ENCODE measurements at places on chromosomes 5 and 9.
A peak's percentile ranks its signal among the peaks of the same experiment; 100 is the strongest.

- no peak for DNase-seq
Measured at GRCh38 chr9:136750526-136750925, 2.2 kb upstream of the LCN6 start.

- DNase-seq, result no peak
Measured at GRCh38 chr5:109426075-109426474, 16.3 kb upstream of the PJA2 start.

DNA sequence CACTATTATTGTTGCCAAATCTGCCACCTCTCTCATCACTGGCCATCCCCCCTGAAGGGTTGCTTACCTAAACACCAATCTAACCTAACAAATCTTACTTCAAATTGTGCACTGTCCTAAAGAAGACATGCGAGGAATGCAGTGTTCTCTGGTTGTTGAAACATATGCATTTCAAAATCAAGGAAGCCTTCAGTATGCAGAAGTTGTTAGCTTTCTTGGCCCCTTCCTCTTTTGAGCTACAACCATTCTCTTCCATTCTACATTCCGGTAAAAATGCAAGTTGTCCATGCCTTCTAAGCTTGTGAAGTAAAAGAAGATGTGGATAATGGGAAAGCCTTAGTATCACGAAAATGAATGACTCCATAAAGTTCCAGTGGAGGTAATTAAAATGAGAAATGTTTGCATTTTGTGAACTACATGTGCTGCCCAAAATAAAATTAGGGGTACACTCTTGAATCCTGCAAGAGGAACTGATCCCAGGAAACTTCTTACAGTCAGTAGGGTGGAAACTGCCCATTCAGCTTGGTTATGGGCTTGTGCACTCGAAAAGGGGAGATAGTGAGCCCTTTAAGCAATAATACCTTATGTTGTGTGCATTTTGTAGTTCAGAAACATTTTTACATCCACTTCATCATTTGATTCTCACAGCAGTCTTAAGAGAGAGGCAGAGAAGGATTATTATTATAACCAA lies 77.6 kb upstream of the ADRB2 start:
- DNase-seq, result no peak

DNA sequence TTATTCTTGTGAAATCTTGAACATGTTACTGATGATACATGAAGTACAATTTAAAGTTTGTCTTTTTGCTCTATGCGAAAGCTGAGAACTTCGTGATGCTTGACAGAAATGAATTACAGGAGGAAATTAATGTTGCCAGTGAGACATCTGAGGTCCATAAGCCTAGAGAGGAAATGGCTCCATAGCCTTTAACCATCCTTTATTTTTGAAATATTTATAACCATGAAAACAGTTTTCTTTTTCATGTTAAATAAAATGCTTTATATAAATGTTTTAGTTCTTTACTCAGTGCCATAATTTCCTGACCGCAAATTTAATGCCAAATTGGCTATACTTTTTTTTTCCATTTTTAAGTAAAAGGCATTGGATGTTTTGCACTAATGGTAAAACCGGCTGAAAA lies 29.1 kb downstream of the F2RL2 start:
- DNase-seq, result no peak

GRCh38 chr9:98551511-98552286 lies 157.0 kb downstream of the GABBR2 start:
- DNase-seq, result peak; percentile 44

DNA sequence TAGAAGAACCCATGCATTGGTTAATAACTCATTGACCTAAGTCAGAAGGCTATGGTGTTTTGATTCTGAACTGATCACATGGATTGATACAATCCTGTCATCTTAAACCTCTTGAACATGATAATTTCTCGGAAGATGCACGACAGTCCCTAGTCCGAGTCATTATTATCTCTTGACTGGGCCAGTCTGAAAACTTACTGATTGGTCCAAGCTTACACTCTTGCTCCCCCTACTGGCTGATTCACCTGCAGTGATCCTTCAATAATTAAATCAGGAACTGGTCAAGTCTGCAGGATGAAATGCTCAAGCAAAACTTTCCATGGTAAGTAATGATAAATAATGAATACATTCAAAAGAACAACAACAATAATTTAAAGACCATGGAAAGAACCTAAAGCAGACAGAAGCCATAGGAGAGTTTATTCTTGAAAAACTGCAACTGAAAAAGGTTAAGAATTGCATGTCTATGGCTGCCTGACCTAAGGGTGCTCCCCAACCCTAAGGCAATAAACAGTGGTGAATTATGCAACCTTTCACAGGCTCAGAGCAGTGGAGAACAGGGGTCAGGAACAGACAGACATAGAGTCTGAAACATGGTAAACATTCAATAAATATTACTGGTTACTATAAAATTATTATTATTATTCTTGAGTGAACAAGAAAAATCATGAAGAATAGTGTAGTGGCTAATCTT lies 79.3 kb downstream of the BRINP1 start:
- DNase-seq, result peak; percentile 18

DNA sequence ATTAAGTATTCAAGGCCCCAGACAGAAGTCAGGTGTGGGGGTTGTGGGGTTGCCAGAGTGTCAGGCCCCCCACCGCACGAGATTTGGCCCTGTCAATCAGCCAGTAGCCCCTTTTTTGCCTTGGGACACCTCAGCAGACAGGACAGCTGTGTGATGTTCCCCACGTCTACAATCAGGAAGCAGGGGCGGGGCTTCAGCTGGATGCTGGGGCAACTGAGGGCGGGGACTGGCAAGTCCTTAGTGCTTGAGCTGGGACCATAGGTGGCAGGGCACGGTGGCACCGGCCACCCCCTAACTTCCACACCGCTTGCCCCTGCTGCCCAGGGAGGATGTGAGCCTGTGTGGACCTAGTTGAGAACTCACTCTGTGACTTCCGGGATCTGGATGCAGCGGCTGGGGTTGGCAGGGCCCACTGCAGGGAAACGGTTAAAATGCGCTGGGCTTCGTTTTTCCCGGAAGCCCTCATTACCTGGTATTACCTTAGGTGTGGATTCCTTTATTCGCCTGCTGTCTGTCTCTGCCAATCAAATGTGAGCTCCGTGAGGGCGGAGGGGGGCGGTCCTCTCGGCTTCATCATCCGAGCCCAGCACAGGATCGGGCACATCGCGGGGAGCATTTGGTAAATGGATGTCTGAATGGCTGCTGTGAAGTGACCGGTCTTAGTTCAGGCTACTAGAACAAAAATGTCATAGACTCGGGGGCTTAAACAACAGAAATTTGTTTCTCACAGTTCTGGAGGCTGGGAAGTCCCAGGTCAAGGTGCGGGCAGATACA lies 7.5 kb upstream of the GTF3C5 start:
- peak; percentile 12 for DNase-seq

GRCh38 chr9:123544007-123544827 lies 188.2 kb downstream of the CRB2 start:
- no peak for DNase-seq

- DNase-seq, result no peak
Measured at GRCh38 chr9:74115976-74116375, 381.2 kb upstream of the RORB start.

DNA sequence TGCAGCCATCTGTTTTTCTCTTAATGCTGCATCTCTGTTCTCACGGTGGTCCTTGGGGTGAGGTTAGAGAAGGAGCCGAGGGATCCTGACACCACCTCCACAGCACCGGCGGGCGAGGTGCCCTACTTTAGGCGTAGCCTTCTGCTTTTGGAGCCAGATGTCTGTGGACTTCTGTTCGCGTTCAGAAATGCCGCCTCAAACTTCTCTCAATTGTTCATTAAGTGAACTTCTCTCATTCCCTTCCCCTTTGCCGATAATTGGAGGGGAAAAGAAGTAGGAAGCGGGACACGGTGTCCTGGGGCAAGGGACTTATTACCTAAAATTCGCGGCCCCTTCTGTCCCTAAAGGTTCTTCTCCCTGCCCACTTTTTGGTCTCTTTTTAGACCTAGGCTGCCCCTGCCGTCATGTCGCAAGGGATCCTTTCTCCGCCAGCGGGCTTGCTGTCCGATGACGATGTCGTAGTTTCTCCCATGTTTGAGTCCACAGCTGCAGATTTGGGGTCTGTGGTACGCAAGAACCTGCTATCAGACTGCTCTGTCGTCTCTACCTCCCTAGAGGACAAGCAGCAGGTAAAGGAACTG lies 455 bp downstream of the KIF20A start:
- DNase-seq, result peak; percentile 15

GRCh38 chr5:96781031-96781971 lies 26.4 kb downstream of the ERAP1 start:
- no peak for DNase-seq

- no peak for DNase-seq
Measured at GRCh38 chr5:39255406-39255805, 36.0 kb upstream of the FYB1 start.

GRCh38 chr9:108056805-108057386 lies 567.3 kb upstream of the KLF4 start:
- peak; percentile 86 for DNase-seq

GRCh38 chr9:18632632-18633403 lies 158.9 kb downstream of the ADAMTSL1 start:
- DNase-seq, result peak; percentile 0

- no peak for DNase-seq
Measured at GRCh38 chr5:136736021-136736420, 370.7 kb upstream of the TRPC7 start.

DNA sequence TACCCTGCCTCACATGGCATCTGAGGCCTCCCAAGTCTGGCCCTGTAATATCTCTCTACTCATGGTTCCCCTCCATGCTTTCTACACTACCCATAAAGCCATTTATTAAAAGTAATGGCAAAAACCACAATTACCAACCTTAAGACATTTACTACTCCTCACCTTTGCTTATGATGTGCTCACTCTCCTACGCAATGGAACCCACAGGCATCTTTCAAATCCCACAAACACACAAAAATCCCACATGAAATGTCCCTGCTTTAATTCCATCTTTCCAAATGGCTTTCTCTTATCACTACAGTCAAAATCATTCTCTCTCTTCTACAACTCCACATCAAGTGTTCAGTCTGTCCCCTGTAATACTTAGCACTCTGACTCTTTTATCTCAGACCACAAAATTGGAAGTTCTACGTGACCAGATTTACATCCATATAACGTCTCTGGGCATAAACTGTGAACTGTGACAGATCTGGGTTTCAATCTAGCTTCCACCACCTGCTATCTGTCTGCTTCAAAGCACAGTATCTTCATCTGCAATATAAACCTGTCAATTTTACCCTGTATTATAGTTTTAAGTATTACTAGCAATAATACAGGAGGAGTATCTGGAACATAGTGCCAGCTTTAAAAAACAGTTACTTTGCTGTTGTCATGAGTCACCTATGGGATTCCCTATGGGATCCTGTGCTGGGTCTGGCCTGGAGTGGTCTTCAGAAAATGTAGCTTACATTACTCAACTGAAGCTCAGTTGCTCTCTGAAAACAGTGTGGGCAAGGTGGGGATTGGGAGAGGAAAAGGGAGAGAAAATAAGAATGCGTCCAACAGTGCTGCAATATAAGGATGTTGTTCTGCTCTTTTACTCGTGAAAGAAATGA lies 137.1 kb upstream of the TRIM32 start:
- DNase-seq, result no peak

DNA sequence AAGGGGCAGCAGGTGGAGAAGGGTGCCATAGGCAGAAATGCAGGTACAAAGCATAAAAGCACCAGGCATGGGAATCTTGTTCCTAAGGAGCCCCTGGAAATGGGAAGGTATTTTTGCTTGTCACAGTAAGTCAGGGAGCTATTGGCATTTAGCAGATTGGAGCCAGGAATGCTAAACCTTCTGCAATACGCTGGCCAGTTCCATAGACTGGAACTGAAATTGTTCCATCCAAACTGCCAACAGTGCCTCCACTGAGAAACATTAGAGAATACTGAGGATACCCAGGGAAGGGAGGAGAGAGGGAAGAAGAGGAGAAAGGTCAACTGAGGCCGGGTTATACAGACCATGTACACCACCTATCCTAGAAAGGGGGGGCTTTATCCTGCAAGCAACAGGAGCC lies 162.7 kb downstream of the MED27 start:
- DNase-seq, result no peak

DNA sequence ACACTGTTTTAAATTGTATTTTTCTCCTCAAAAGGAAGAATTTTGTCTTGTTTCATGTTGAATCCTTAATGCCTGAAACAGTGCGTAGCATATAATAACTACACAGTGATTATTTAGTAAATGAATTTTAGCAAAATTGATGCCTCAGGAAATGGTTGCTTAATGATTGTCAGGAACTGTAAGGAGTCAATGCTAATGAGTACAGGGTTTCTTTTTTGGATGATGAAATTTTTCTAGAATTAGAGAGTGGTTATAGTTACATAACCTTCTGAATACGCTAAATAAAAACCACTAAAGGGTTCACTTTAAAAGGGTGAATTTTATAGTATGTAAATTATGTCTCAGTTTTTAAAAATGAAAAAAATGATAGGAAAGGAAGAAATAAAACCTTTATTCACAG lies 14.9 kb downstream of the FAM151B start:
- no peak for DNase-seq

- DNase-seq, result no peak
Measured at GRCh38 chr5:64742821-64743220, 25.7 kb downstream of the SREK1IP1 start.

- DNase-seq, result no peak
Measured at GRCh38 chr9:113719919-113720318, 156.2 kb upstream of the ZNF618 start.

- DNase-seq, result no peak
Measured at GRCh38 chr5:109558364-109558763, 131.4 kb upstream of the MAN2A1 start.

GRCh38 chr9:76654051-76654461 lies 110.2 kb upstream of the PCA3 start:
- DNase-seq, result no peak

- DNase-seq, result no peak
Measured at GRCh38 chr5:61270510-61271165, 61.4 kb upstream of the ZSWIM6 start.

- DNase-seq, result peak; percentile 35
Measured at GRCh38 chr5:132759114-132760048, 12.2 kb downstream of the CCNI2 start.

DNA sequence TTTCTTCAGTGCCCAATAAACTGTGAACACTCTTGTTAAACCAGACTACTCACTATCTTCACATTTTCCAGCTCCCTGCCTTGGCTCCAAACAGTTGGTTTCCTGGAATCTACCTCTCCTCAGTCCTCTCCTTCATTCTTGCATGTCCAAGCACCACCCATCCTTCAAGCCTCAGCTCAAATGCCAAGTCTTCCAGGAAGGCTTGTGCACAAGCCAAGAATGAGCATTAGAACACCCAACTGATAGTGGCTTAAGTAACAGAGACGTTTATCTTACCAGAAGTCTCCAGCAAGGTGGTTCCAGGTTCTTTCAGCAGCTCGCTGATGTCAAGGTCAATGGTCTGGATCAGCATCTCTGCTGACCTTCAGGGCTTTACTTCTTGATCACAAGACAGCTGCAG lies 60.1 kb downstream of the PTPDC1 start:
- no peak for DNase-seq
